ENCODE measurements at places on chromosomes 11 and 22. TPM values are rescaled to one million over a fixed set of nuclear protein-coding genes. Genes with fewer than 3 reads are reported as not detected.

The PSMC3 gene
- total RNA-seq, result 219 TPM

The JAML gene
- total RNA-seq, result 264 TPM

The B3GAT1 gene
- 0.39 TPM for total RNA-seq

The SCN4B gene
- total RNA-seq, result 0.08 TPM

The OR52E4 gene
- total RNA-seq, result not detected

The PRG3 gene
- total RNA-seq, result not detected

The TMEM25 gene
- total RNA-seq, result 15.0 TPM

The VSIG2 gene
- not detected for total RNA-seq

The UBQLN3 gene
- total RNA-seq, result not detected

The A4GALT gene
- not detected for total RNA-seq

The YAP1 gene
- 0.10 TPM for total RNA-seq

The PPP1CA gene
- 263 TPM for total RNA-seq

The STARD10 gene
- 19.8 TPM for total RNA-seq

The NRXN2 gene
- 0.23 TPM for total RNA-seq

The LRRC32 gene
- 5.7 TPM for total RNA-seq

The SMC1B gene
- 0.44 TPM for total RNA-seq

The HEPN1 gene
- total RNA-seq, result not detected

The OR10A2 gene
- not detected for total RNA-seq

The MS4A6E gene
- not detected for total RNA-seq

The AGBL2 gene
- total RNA-seq, result 3.2 TPM

The FAT3 gene
- total RNA-seq, result not detected

The PTPN5 gene
- total RNA-seq, result not detected

The PRR14L gene
- total RNA-seq, result 65.2 TPM

The OVCH2 gene
- total RNA-seq, result not detected

The DNAJB7 gene
- total RNA-seq, result not detected

The NPTXR gene
- total RNA-seq, result 1.2 TPM

The TMEM191C gene
- total RNA-seq, result 0.59 TPM

The SHANK3 gene
- 0.05 TPM for total RNA-seq

The SEC14L6 gene
- not detected for total RNA-seq

The CD3E gene
- total RNA-seq, result 630 TPM

The FREY1 gene
- 0.59 TPM for total RNA-seq

The CPT1B gene
- 68.2 TPM for total RNA-seq

The EFEMP2 gene
- 7.9 TPM for total RNA-seq

The ASCC2 gene
- total RNA-seq, result 84.5 TPM

The OR51B2 gene
- total RNA-seq, result not detected

The HEPHL1 gene
- not detected for total RNA-seq

All from activated T-helper 1 cell treated with anti-CD3 and anti-CD28 coated beads, Interleukin-12 subunit alpha, Interleukin-12 subunit beta, Interleukin-2, Interleukin-4 antibody, amounts not matched to agents 30 ng/mL and 10 ng/mL and 1 ng/mL, durations not matched to agents 14 hours and 24 hours and 36 hours (primary cell).